ENCODE measurements at places on chromosomes 5 and 9. TPM values are rescaled to one million over a fixed set of nuclear protein-coding genes. Genes with fewer than 3 reads are reported as not detected.

The ENG gene
- total RNA-seq = 14.0 TPM

The WHRN gene
- total RNA-seq = 4.0 TPM

The BRINP1 gene
- total RNA-seq = not detected

The CYSRT1 gene
- 0.34 TPM for total RNA-seq

The ANKRD31 gene
- total RNA-seq = 0.69 TPM

The PCSK1 gene
- not detected for total RNA-seq

The OR1N2 gene
- not detected for total RNA-seq

The PCDHA13 gene
- 2.8 TPM for total RNA-seq

The CDKN2B-AS1 gene
- 0.29 TPM for total RNA-seq

The CCDC152 gene
- total RNA-seq = 3.9 TPM

The CRHBP gene
- total RNA-seq = 8.1 TPM

The MAP1B gene
- 212 TPM for total RNA-seq

The KIAA0825 gene
- total RNA-seq = 1.5 TPM

The OLFM1 gene
- 10.8 TPM for total RNA-seq

The PCDHB5 gene
- 1.2 TPM for total RNA-seq

The HSPA5 gene
- total RNA-seq = 52.4 TPM

The SH3RF2 gene
- 2.7 TPM for total RNA-seq

The ADAMTS12 gene
- 23.8 TPM for total RNA-seq

The PCDHB10 gene
- total RNA-seq = 3.2 TPM

The AGXT2 gene
- not detected for total RNA-seq

The ARL10 gene
- total RNA-seq = 4.1 TPM

The FAM200C gene
- 10.3 TPM for total RNA-seq

The ACTBL2 gene
- not detected for total RNA-seq

The OR1J2 gene
- not detected for total RNA-seq

The PHF24 gene
- under 0.01 TPM for total RNA-seq

The C8G gene
- total RNA-seq = not detected

The N4BP3 gene
- total RNA-seq = 0.59 TPM
